MG63 (cell line): ENCODE measurements at places on chromosomes 12 and 14. TPM values are rescaled to one million over a fixed set of nuclear protein-coding genes. Genes with fewer than 3 reads are reported as not detected.

Gene HNF1A
- not detected in 2 replicates for total RNA-seq

- no peak for DNase-seq
Observed at GRCh38 chr12:124381456-124382296, 86.8 kb downstream of the RFLNA start.

DNA sequence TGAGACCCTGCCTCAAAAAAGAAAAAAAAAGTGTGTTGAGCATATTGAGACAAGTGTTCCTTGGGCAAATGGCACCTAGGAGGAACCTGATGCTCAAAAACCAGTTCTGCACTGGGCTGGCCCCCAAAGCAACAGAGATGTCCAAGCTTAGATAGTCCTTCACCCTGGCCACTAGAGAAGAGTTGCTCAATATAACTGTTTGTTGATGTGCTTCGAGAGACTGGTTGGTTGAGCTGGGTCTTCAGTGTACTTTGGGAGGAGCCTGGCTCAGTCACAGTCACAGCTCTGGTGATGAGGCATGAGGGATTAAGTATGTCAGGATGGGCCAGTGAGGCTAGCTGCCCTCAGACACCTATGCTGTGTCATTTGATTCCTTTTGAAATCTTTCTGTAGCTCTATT lies 38.0 kb downstream of the SLC2A14 start:
- no peak for DNase-seq

Gene DDN
- total RNA-seq = 0.13 TPM in 1 of 2 replicates, not detected in the other

DNA sequence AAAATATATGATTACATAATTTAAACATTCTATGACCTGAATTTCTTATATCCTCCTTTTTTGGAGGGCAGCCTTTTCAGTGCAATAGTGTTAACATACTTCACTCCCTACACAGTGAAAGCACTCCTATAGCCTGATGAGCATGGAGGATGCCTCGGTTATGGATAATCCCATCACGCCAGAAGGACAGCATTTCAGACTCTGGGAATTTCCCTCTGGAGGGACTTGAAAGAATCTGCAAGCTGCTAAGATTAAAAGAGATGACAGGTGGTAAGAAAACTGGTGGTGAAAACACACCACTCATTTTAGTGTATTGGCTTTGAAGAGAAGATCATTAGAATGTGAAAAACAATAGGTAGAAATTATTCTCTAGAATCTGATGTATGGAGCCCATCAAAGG lies 99.3 kb upstream of the LMNTD1 start:
- no peak for DNase-seq

Gene ZFHX2
- total RNA-seq = not detected in 2 replicates

DNA sequence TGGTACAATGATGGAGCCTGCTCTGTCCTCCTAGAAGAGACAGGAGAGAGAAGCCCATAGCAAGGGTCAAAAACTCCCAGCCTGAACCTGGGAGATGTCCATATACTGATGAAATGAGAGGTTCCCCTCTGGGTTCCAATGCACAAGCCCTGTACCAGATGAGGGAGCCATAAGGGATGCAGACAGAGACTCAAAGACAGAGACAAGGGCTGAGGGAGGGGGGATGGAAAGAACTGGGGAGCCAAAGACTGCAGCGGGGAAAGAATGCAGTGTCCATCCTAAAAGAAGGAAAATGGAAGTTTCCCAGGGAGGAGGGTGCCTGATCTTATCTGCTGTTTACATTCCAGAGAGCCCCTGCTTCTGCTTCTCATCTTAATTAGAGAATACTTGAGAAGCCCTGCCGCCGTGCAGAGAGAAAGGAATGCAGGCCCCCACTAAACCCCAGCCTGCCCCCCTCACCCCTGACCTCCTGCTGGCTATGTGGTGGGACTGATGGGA lies 27.7 kb downstream of the KRT18 start:
- DNase-seq = no peak
